ENCODE measurements at places on chromosomes 2 and 18.

DNA sequence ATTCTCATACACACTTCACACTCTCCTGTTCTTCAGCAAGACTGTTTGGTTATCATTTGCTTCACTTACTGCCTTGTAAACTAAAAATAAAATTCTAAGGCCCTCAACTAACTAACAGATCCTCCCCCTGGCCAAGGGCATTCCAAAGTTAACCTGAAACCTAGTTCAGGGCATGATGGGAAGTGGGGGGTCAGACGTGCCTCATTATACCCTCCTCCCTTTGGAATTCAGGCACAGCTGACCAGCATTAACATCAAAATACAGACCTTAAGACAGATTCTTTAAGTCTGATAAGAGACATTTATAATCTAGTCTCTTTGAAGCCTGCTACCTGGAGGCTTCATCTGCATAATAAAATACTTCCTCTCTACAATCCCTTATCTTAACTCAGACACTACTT lies 221.0 kb downstream of the NOL4 start:
- no peak for DNase-seq

- peak; percentile 74 for DNase-seq
Observed at GRCh38 chr2:191758518-191759507, 80.9 kb downstream of the NABP1 start.

GRCh38 chr2:23200787-23201114 lies 184.2 kb upstream of the KLHL29 start:
- DNase-seq = no peak

DNA sequence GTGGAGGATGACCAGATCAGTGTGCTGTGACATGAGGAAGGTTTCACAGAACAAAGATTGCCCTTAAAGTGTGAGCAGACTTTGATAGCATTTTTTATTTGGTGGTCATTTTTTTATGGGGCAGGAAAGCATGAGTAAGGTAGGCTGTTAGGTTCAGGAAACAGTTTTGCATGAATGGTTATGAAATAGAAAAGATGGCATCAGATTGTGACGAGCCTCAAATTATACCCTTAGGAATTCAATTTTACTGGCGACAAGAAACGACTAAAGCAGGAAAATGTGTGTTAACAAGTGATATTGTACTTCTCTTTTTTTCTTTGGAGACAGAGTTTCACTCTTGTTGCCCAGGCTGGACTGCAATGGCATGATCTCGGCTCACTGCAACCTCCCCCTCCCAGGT lies 44.7 kb downstream of the PIK3C3 start:
- DNase-seq = no peak

- DNase-seq = no peak
Observed at GRCh38 chr2:181384923-181385322, 72.3 kb upstream of the ITGA4 start.

DNA sequence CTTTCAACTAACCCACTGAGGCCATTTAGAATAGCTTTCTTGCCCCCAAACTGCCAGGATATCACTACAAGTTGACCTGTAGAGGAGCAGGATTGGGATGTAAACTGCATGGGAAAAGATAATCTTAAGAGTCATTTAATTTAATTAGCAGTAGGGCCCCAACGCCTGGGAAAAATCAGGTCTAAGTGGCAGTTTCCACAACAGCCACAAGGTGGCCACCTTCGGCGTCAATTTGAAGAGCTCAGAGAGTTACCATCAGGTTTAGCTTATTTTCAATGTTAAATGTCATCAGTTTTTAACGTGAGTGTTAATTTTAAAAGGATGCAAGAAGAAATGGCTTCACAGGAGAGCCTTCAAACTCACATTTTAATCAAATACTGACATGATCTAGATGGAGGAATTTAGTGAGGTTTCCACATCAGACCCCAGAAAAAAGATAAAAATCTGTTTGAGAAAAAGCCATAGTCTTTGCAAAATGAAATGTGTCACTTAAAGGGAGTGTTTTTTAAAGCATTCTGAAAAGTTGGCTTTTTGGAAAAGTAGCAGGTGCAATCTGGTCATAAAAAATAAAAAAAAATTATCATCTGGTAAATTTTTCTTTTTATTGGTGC lies 77.3 kb upstream of the UPP2 start:
- DNase-seq = peak; percentile 47

DNA sequence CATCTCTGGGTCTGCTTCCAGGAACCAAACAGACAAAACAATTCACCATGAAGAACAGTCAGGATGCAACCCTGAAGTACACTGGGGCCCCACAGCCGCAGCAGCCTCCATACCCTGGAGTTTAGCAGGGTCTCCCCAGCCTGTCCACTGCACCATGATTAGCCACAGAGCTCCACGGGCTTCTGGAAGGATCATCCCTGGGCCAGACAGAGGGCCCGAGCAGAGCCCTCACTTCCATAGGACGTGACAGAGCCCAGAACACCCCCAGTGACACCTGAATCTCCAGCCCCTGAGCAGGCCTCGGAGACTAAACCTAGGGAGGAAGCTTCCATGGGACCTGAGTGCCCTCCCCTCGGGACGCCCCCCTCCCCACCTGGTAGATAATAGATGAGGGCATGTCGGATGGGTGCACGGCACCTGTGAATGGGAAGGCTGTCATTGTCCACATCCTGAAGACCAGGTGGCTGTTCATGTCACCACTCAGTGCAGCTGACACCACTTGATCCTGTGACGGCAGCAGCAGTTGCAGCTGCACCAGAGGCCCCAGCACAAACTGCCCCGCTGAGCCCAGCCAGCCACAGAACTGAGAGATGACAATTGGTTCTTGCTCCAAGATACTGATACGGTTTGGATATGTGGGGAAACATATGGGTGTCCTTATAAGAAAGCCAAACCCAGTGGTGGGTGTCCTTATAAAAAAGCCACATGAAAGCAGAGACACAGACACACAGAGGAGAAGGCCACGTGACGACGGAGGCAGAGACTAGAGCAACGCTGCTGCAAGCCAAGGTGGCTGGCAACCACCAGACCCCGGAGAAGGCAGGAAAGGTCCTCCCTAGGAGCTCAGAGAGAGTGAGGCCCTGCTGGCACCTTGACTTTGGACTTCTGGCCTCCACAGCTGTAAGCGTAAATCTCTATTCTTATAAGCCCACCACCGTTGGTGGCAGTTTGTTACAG lies 23.2 kb downstream of the KIF1A start:
- DNase-seq = no peak

DNA sequence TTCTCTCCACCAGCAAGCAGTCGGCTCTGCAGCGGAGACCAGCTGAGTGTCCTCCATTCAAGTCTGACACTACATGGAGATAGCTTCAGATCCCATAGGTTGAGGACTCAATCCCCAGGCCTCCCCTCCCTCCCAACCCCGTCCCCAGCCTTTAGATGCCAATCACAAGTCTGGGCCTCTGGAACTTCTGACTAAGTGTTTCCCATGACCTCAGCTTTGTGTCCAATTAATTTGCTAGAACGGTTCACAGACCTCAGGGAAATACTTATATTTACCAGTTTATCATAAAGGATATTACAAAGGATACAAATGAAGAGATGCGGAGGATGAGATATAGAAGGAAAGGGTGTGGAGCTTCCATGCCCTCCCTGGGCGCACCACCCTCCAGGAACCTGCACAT lies 77.4 kb downstream of the MERTK start:
- DNase-seq = no peak

- DNase-seq = no peak
Observed at GRCh38 chr2:238591732-238592131, 165.0 kb downstream of the ASB1 start.

DNA sequence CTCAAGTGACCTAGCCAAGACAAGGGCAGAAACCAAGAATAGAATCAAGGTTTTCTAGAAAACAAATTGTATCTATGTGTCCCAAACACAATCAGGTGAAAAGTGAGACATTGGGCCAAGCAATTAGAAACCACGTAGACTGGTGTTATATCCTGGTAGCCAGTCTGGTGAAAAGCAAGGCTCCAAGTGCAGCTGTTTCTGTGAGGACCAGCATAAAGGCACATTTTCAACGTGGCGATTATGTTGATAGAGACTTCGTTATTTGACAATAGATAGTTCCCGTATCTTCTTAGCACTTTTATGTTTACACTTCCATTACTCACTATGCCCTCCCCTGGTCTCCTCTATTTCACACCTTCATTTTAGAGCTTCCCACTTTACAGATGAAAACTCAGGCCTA lies 103.2 kb upstream of the ZFP36L2 start:
- DNase-seq = no peak

- DNase-seq = no peak
Observed at GRCh38 chr2:67456428-67456827, 59.3 kb downstream of the ETAA1 start.

DNA sequence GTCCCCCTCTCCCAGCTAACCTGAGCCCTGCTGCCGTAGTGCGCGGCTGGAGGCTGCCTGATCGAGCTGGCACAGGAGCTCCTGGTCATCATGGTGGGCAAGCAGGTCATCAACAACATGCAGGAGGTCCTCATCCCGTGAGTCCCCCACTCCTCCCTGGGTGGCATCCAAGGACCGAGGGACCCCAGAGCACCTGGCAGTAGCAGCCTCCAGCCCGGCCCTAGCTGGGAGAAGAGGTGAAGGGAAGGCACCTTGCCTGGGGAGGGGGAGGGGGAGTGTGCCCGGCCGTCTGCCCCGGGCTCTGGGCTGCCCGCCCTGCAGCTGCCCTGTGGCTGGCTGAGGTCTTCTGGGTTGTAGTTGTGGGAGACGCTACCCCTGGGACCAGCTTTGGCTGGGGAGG lies 26.3 kb downstream of the ANO7 start:
- DNase-seq = no peak

GRCh38 chr2:151544449-151544848 lies 134.7 kb downstream of the RIF1 start:
- no peak for DNase-seq

DNA sequence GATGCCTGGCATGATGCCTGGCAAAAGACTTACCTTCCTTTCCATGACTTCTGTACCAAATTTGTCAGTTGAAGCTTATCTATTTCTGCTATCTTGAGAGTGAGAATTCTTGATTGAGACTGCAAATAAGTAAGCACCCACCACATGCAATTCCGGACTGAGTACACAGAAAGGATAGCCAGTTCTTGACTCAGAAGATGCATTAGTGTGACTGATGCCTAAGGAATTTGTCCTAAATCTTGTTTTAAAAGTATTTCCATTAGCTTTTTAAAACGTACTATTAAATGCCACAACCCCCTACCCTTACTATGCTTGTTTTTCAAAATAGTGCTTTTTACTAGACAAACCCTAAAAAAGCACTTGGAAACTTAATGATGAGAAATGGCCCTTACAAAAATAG lies 545 bp downstream of the MPP4 start:
- DNase-seq = no peak

DNA sequence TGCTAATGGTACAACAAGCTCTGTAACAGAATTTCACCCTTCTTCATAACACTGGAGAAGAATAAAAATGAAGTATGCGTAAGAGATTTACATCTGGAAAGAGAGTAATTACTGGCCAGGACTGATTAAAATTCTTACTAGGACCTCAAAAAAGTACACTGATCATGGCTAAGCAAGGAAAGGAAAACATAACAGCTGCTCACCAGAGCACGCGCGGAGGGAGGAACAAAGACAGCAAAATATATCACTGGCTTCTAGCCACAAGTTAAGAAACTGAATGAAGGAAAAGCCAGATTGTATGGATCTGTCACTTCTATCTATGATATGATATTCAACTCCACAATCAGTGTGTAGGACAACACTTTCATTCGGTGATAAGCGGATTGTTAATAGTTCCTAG lies 15.6 kb upstream of the CYTIP start:
- no peak for DNase-seq

GRCh38 chr2:221125691-221126090 lies 446.4 kb downstream of the EPHA4 start:
- DNase-seq = no peak

DNA sequence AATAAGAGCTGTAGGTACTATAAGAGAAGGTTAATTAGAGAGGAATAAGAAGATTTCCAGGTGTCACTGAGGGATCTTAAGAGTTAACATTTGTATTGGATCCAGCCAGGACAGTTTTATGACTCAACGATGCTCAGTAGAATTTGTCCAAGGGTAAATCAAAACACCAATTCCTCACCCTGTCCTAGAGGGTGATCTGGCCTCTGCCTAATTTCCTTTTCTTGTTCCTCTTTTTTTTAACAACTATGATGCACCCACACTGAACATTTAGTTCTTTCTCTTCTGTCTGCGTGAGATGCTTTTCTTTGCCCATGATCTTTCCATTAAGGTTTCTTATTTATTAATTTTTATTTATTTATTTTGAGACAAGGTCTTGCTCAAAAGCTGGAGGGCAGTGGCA lies 92.0 kb downstream of the PMS1 start:
- no peak for DNase-seq

DNA sequence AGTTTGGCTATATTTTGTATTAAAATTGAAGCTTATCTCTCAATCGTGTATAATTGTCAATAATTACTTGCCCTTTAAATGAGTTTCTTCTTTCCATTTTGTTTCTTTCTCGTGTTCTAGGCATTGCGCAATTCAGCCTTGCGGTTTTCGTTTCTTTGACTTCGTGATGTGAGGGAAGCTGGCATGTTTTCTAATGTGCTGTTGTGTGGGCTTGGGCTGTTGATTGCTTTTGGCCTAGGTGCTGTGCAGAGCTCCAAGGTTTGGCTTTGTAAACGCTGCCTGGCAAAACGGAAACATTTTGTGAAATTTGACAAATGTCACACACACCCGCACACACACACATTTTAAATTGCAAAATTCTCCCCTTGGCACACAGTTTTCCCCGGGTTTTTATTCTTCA lies 242.6 kb upstream of the TCF4 start:
- DNase-seq = no peak

DNA sequence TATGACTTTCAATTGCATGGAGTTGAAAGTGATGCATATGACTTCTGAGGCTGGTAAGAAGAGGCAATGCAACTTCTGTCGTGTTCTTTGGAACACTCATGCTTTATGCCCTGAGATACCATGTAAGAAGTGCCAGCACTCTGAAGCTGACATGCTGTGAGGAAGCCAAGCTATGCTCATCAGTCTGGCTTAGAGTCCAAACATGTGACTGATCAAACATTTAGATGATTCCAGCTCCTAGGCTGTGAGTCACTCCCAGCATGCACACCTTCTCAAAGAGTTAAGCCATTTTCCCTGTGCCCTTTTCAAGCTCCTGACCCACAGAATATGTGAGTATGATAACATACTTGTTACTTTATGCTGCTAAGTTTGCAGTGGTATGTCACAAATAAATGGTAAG lies 15.8 kb upstream of the VRK2 start:
- no peak for DNase-seq

DNA sequence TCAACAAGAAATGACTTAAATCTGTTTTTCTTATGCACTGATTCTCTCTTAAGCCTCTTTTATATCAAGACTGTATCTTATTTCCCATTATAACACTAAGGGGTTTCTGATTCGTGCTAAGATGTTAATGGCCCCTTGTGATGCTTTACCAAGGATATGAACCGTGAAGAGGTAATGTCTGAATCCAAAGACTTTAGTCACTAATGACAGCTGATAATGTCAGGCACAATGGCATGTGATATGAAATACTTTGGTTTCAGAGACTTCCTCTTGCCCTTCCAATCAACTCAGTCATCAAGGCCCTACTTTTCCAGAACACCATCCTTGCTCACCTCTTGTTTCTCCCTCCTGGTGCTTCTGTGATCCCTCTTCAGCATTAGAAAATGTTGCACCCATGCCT lies 262.8 kb downstream of the KCNE4 start:
- DNase-seq = no peak

GRCh38 chr2:238627899-238628298 lies 201.2 kb downstream of the ASB1 start:
- DNase-seq = no peak

- no peak for DNase-seq
Observed at GRCh38 chr18:7358989-7359726, 128.3 kb downstream of the LRRC30 start.
